Chondrocyte (in vitro differentiated cells): ENCODE measurements at places on chromosomes 2 and 18. TPM values are rescaled to one million over a fixed set of nuclear protein-coding genes. Genes with fewer than 3 reads are reported as not detected.

GRCh38 chr2:200616193-200616592 is 30.4 kb downstream of the AOX1 start:
- H3K4me3 ChIP-seq = no peak overlapping the region
- H3K4me1 ChIP-seq = peaks cover 30% of the 10 kb centered on the region
- H3K36me3 ChIP-seq = no peaks in the 10 kb centered on the region
- DNase-seq = no peak

DNA sequence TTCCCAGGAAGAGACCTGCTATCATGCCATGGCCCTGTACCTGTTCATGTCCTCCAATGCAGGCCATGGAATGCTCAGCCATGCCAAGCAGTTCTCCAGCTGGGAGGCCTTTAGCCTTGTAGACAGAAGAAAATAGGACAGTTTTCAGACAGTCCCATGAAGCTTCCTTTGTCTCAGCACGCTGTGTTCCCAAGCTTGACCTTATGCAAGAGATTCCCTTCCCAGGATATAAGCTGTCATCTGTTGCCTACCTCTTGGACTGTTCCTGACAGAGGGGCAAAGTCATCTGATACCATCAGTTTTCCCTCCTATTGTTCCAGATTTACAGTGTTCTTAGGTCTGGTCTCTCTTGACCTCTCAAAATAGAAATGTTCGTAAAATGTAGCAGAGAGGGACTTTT is 96.6 kb upstream of the EML6 start:
- H3K4me3 ChIP-seq = no peak overlapping the region
- no peak overlapping the region for H3K27ac ChIP-seq
- DNase-seq = no peak
- no peaks in the 10 kb centered on the region for H3K4me1 ChIP-seq

CRACDL gene
- 17.0 to 50.4 TPM (median 19.9 TPM) in 3 replicates for total RNA-seq

UGT1A3 gene
- total RNA-seq = not detected in 3 replicates
